ENCODE measurements at places on chromosomes 11 and 22. TPM values are rescaled to one million over a fixed set of nuclear protein-coding genes. Genes with fewer than 3 reads are reported as not detected.

DNA sequence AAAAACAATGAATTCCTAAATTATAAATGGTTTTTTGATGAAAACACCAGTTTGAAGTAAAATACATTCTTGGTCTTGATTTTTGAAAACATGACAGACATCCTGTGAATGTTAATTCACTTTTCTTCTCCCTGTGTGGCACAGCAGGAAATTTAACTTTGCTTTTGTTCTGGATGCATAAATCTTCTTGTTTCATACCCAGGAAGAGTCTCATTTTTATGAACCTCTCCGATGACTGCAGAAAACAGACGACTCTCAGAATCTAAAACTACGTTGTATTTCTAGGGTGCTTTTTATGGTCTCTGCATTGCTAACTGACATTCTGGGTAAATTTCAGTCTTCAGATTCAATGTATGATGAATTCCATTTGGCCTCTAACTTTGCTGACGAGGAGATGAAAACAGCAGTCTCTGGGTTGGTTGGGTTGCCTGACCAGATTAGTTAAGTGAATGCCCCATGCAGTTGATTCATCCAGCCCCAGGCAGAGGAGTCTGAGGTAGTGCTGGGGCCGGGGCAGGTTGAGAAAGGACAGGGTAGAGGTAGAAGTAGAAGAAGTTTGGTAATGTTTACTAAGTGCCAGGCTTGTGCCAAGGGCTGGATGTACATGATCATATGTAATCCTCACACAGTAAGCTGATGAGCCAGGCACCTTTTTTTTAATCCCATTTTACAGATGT is 20.1 kb downstream of the TCP11L1 start:
- DNase-seq: no peak

DNA sequence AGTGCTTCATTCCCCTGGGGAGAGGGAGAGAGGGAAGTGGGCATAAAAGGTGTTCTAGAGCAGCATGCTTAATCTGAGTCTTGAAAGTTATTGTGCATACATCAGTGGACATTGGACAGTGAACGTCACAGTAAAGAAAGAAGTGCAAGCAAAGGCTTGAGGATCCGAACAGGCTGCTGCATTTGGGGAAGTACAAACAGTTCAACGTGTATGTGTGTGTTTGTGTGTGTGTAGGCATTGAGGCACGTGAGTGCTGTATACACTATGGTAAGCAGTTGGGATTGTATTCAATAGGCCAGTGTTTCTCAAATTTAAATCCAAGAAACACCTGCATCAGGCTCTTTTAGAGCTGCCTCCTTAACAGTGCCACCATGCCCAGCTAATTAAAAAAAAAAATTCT is 10.4 kb upstream of the EIF3M start:
- no peak for DNase-seq

GRCh38 chr11:96044747-96045146 is 120.8 kb upstream of the MTMR2 start:
- DNase-seq: no peak

DNA sequence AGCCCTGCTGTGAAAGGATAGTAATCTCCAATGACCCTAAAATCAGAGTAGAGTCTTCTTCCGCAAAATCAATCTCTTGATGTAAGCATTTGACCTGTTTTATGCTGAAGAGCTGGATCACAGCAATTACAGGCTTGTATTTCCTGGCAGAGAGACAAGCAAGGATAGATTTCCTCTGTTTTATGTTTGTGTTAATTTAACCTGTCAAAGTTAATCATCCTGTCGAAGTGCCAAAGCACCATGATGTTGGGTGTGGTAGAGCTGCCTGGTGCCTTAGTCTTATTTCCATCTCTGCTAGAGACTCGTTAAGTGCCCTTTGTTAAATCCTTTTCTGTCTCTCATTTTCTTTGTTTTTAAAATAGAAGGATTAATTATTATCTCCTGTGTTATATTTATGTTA is 248.1 kb downstream of the CNTN5 start:
- no peak for DNase-seq

- DNase-seq: peak; percentile 56
Observed at GRCh38 chr11:57427727-57428082, 784 bp upstream of the SLC43A3 start.

DNA sequence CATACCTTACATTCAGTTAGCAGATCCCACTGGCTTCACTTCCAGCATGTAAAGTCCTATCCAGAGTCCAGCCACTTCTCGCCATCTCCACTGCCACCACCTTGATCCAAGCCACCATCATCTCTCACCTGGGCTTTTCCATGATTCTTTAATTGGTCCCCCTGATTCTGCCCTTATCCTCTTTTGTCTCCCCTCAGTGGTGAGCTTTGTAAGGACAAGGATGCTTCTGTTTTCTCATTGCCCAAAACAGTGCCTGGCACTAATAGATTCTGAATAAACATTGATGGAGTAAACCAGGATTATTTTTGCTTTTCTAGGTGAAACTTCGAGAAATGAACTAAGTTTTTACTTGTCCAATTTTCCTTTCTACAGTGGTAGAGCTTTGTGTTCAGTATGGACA is 4.4 kb downstream of the POLA2 start:
- DNase-seq: peak; percentile 37

DNA sequence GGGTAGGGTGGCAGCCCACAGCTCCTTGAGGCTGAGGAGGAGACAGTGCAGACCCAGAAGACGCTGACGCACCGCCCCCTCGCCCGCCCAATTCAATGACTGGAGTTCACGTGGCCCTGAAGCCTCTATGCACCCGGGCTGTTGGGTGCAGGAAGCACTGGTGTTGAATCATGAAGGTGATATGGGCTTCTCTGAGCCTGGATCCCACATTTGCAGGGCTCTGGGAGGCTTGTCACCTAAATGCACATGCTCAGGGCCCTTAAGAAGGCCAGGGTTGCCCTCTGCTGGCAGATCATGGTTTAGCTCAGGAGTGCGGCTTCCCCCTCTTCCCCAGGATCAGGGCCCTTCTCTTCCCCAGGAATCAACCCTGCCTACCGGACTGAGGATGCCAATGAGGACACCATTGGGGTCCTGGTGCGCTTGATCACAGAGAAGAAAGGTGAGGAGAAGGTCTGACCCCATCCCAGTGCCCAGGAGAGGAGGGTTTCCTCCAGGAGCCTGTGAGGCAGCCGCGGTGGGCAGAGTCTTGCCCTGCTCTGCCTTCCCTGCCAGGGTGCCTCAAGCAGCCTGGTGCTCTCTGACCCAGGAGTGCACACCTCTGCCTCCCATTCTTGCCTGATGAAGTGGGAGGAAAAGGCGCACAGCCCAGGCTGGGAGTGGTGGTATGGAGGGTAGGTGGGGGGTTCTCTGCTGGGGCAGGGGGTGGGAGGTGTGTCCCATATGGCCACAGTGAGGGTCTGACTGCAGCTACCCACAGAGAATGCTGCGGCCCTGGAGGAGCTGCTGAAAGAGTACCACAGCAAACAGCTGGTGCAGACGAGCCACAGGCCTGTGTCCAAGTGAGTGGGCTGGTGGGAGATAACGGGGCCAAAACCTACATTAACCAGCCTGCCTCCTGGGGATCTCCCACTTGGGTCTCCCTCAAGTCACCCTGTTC is 17.5 kb downstream of the RELT start:
- peak; percentile 73 for DNase-seq

DNA sequence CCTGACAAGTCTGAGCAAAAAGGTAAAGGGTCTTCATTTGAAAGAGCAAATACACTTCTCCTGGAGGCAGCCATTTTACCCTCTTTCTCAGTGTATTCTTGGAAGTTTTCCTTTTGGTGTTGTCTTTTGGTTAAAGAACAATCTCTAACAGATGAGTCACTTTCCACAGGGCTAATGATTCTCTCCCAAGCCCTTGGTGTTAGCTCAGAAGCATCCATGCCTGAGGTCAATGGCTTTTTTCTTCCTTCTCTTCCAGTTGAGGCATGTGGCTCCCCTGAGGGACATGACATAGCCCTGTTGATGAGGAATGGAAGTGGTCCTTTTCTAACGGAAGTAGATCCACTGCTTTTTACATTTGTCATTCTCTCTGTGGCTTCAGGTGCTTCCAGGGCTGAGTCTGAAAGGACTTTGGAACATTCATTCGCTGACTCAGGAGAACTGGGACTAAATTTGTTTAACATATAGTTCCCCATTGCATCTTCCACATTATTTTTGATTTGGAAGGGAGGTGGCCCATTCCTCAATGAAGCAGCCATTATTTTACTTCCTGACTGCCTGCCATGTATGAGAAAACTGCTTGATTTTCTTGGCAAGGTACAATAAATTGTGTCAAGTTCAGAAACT is 13.8 kb upstream of the POGLUT3 start:
- DNase-seq: no peak

DNA sequence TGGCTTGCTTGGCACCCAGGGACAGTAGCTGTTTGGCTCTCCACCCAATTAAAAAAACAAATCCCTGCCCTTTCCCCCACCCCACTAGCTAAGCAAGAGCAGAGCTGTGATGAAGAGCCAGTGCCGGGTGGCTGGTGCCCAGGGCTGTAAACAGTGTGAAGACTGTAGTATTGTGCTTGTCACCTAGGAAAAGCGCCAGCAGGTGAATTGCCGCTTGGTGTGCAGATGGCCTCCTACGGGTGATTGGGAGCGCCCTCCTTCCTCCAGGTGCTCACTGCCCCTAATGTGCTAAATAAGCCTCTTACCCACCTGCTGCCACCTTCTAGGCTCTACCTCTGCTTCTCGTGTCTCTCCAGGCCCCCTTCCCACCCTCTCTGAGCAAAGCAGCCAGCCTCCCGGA is 18.4 kb upstream of the RAPSN start:
- peak; percentile 68 for DNase-seq

Gene PNPLA3
- total RNA-seq: 0.15 TPM
